A172 (cell line): ENCODE measurements at places on chromosomes 7 and 10.

- no peak for DNase-seq
Measured at GRCh38 chr7:16399916-16400892, 21.1 kb downstream of the CRPPA start.

GRCh38 chr10:120931423-120931822 is 80.3 kb downstream of the WDR11 start:
- DNase-seq, result no peak

DNA sequence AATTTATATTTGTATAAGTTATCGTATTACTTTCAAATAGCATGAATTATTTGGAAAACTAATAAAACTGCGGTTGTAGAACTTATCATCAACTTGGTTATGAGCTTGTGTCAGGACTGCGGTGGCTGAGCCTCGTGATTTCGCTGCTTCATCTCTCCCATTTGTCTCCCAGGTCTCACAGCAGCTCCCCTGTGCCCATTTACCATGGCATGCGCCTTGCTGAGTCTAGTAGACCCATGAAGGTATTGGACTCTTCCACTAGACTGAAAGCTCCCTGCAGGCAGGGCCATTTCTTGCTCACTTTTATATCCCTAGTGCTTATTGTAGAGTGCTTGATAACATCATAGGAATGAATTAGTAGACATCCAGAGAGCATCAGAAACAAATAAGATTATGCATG is 53.9 kb downstream of the CPXM2 start:
- no peak for DNase-seq

GRCh38 chr10:22317076-22317370 is 835 bp downstream of the COMMD3 start:
- DNase-seq, result peak; percentile 35

GRCh38 chr7:8260871-8261694 is 884 bp downstream of the ICA1 start:
- DNase-seq, result peak; percentile 52

GRCh38 chr7:20053334-20054104 is 163.7 kb downstream of the MACC1 start:
- no peak for DNase-seq

- DNase-seq, result no peak
Measured at GRCh38 chr10:34231441-34232180, 583.5 kb downstream of the PARD3 start.

- no peak for DNase-seq
Measured at GRCh38 chr7:47150497-47151260, 431.2 kb downstream of the TNS3 start.

DNA sequence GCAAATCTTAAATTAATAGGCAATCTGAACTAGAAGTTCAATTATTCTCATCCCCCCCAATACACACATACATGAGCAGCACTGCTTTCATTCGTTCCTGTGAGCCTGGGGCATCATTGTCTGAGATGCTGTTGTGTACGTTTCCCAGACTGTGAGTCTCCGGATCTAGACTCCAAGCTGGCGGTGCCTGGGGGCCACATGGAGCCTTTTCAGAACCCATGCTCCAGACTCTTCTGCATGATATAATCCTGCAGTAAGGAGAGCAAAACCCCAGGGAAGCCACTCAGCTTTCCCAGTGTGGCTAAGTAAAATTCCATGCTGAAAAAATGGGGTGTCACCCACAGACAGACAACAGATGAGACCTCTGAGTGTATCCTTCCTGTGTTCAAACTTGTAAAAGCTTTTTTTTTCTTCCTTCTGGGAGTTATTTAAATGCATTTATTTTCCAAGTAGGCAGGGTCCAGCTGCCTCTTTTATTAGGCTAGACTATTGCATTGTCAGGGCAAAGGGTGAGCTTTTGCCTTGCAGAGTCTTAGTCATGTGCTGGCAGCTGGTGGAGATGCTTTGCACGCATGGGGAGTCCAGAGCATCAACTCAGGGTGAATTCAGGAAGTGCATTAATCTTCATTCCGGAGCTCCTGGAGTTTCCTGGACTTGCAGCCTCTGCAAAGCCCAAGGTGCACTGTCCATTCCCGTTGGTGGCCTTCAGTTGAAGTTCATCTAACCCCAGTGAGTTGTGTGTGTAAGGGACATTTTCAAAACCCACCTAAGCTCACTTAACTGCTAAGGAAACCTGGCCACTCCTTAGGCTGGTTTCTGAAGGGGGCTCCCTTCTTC is 185.7 kb upstream of the ADO start:
- peak; percentile 58 for DNase-seq

DNA sequence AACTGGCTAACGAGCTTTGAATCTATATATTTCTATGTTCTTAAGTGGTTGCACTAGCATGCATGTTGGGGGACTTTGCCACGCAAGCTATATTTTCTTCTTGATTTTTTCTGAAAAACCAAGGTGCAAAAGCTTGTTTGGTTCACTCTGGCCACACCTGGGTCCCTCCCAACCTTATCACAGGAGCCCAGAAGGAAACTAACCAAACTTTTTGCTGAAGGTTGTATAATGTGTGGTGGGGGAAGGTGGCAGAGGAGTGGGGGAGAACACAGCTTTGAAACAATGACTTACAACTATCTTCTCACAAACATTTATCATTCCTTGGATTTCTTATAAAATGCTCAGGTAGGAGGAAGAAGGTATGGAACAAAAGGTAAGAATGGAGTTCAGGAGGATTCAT is 75.3 kb downstream of the TMEM168 start:
- DNase-seq, result no peak

DNA sequence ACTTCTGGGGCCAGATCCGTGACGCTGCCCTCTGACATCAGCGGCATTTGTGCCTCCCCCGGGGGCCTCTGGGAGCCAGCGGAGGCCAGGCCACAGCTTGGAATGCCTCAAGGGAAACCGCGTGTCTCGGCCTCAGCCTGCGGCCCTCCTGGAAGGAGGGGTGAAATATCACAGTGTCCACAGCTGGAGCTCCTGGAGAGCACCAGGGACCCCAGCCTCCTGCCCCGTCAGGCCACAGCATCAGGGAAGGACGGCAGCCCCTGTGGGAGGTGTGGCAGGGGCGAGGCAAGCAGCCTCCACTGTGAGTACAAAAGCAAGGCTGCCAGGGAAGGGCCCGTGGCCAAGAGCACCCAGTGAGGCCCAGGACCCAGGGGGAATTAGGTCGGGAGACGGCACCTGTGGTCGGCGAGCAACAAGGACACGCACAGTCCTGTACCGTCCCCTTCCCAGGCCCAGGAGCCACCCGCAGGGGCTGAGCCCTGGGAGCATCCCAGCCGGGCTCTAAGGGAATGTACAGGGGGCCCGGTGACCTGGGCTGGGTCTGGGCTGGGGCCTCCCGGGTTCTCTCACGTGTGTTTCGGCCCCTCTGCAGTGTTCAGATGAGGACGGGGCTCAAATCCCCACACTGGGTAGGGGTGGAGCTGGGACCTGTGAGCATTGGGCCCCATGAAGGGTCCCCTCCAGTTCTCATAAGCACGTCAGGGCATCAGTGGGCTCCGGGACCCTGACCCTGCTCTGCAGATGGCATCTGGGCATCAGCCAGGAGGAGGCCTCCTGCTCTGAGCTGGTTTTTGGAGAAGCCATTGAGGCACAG is 18.7 kb upstream of the KNDC1 start:
- no peak for DNase-seq

DNA sequence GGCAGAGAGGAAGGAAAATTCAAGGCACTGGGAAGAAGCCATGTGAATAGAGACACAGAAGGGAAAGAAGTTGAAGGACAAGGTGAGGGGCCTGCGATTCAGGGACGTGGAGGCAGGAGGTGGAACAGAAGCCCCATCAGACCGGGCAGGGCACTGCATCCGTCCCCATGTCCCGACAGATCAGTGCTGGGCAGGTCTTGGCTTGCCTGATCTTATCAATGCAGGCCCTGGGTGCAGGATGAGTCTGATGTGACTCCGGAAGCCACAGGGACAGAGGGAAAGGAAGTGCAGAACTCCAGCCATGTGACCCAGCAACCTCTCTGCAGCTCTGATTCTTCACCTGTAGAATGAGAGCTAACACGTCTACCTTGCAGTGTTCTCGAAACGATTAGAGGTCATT is 136.2 kb upstream of the CTBP2 start:
- no peak for DNase-seq

DNA sequence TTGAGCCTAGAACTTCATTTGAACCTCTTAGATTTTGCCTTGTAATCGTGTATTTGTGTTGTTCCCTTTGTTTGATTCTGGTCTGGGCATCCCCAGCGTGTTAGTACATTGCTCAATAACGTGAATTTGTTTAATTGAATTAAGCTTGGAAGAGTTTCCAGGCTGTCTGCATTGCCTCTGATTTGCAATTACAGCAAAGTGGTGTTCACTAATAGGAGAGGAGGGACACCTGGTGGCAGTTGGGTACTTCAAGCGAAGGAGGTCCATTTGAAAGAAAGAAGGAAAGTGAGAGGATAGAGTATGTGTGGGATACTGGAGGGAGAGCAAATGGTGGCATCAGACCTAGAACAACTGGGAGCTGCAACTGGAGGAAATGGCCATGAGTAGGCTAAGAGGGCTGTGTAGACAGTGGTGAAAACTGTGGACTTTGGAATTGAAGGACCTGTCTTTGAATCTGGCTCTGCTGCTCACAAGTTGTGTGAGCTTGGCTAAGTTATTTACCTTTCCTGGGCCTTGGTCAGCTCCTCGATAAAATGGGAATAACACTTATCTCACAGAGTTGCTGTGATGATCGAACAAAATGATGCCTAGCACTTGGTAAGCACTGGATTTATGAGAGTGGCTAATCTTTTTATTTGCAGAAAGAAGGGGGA is 15.1 kb downstream of the LSMEM1 start:
- DNase-seq, result peak; percentile 50

- no peak for DNase-seq
Measured at GRCh38 chr7:158117341-158118222, 470.0 kb downstream of the PTPRN2 start.

DNA sequence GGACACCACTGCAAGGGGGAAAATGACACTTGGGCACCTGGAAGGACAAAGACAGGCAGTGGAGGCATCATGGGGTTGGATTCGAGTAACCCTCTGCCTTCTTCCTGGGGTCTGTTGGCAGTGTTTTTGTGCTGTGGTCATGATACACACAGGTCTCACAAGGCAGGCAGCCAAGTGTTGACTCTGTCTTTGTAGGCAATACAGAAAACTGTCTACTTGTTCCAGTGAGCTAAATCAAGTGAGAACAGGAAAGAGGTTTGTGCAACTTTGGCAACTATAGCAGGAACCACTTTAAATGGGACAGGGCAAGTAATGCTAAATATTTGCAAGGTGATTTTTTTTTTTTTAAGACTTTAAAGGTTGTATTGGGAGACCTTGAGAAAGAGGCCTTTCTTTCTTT is 578.6 kb upstream of the GALNT17 start:
- DNase-seq, result no peak

GRCh38 chr10:70478191-70479164 is at the start of gene PALD1:
Gene PALD1, plus strand, starts transcription at chr10:70478767. Its CDS starts 47,185 bp downstream, at chr10:70525952.
- DNase-seq, result peak; percentile 51

DNA sequence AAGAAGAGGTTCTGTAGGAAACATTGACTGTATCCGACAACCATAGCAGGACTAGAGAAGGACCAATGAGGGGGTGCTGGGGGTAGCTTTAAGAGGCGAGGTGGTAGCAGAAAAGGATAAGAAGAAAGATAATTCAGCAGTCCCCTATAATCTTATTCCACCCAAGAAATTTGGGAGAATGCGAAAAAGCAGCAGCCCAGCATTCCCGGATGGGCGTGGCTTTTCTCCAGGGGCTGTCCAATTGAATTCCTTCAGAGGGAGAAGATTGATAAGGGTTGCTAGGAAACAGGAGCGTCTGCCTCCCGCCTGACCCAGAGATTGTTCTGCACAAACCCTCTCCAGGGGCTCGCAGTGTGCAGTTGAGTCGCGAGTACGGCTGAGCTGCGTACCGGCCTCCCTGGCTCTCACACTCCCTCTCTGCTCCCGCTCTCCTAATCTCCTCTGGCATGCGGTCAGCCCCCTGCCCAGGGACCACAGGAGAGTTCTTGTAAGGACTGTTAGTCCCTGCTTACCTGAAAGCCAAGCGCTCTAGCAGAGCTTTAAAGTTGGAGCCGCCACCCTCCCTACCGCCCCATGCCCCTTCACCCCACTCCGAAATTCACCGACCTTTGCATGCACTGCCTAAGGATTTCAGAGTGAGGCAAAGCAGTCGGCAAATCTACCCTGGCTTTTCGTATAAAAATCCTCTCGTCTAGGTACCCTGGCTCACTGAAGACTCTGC is at the start of gene GRM3:
Gene GRM3, plus strand, starts transcription at position 349 of the 721 bp plus-strand sequence. CDS start 121,237 bp downstream, outside the sequence.
- no peak for DNase-seq

GRCh38 chr7:5827755-5828154 is 46.3 kb upstream of the RNF216 start:
- no peak for DNase-seq

GRCh38 chr7:115679976-115680375 is 350.6 kb downstream of the TFEC start:
- DNase-seq, result peak; percentile 36

DNA sequence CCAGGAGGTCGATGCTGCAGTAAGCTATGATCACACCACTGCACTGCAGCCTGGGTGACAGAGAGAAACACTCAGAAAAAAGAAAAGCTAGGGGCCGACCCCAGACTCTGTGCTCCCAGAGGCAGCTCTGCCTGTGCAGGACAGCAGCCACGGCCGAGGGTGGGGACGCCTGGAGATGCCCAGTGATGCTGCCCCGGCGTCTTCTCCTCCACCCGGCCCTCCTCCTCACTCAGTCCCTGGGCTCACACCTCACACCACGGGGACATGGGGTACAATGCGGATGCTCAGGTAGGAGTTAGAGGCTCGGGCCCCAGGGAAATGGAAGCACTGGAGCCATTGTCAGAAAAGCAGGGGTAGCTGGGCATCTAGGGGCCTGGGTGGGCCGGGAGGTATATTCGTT is 46.3 kb upstream of the ELFN1 start:
- no peak for DNase-seq

DNA sequence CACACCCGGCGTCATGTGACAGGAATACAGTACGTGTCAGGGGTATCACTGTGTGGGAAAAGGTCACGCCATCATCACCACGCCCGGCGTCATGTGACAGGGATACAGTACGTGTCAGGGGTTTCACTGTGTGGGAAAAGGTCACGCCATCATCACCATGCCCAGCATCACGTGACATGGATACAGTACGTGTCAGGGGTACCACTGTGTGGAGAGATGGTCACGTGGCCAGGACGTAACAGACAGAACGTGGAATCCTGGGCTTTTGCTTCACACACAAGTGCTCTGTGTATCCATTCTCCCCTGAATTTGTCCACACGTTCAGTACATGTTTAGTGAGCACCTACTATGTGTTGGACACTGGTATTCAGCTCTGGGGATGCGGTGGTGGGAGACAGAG is 34.5 kb upstream of the DIP2C start:
- DNase-seq, result no peak

GRCh38 chr7:85396676-85397075 is 209.8 kb upstream of the SEMA3D start:
- no peak for DNase-seq

- no peak for DNase-seq
Measured at GRCh38 chr7:139827042-139827441, 2.0 kb upstream of the TBXAS1 start.
